Activated T-cell treated with anti-CD3 and anti-CD28 coated beads, Interleukin-2, amount 50 U/mL, for 72 hours (primary cell): ENCODE measurements at places on chromosomes 7 and 10. TPM values are rescaled to one million over a fixed set of nuclear protein-coding genes. Genes with fewer than 3 reads are reported as not detected.

Gene MYOF
- 32.3 TPM for total RNA-seq

Gene CYP3A7
- not detected for total RNA-seq

DNA sequence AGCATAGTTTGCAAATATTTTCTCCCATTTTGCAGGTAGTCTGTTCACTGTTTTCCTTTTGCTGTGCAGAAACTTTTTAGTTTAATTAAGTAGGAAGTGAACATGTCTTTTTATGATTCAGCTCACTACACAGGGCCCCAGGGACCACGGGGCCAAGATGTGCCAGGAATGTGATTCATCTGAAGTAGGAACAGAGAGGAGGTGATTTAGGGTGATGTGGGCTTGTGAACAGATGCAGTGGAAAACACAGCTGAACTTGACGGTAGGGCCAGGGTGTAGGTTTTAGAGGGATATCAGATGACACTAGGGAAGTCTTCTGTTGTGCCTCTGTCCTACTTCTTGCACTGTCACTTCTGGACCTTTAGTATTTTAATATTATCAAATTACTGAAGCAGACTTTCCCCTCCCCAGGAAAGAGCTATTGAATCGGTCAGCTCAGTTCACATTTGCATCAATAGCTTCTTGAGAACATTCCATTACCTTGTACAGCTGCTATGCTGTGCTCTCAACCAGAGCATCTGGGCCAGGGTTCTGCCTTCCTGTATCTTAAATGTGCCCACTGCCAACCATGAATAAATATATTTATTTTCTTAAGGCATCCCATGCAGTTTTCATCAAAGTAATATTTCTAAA is 96.9 kb downstream of the OSBPL3 start:
- DNase-seq = peak; percentile 46

- no peak for DNase-seq
Observed at GRCh38 chr7:158077934-158078910, 509.4 kb downstream of the PTPRN2 start.

- no peak for DNase-seq
Observed at GRCh38 chr10:106740071-106740470, 424.4 kb downstream of the SORCS1 start.

DNA sequence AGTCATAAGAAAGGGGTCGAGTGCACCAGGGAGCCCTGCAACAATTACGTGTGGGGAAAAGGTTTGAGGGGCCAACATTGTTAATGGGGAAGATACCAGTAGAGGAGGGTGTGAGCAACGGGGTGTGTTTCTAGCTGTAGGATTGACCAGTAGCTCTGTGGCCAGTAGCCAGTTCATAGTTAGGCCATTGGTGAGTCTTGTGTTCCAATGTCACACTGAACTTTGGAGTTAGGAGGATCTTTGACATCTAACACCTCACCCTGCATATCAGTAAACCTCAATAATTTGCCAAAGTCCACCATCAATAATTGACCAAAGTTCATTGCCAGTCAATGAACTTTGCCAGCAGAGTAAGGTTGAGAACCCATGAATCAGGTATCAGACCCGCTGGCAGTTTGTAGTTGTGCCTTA is 168.8 kb downstream of the CPED1 start:
- DNase-seq = no peak

DNA sequence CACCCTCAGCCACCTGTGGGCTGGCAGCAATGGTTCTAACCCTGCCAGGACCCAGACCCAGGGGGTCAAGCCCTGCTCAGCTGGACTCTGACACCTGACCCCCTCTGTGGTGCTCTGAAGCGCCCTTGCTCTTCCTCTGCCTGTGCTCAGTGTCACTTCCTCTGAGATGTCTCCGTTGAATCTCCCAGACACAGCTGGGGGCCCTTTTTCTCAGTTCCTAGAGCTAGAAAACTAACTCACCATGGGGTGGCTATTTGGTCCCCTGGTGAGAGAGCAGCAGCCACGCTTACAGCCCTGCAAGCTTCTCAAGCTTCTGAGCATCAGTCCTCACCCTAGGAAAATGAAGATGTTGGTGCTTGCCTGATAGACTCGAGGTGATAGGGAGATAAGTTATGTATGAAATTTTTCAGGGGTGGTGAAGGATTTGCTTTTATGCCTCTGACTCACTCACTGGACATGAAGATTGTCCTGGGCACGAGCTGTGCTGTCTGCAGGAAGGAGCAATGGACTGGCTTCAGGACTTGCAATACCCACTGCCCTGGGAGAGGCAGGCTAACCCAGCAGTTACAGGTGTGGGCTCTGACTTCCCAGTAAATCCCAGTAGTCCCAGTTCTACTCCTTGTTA is 29.6 kb downstream of the COL13A1 start:
- no peak for DNase-seq

DNA sequence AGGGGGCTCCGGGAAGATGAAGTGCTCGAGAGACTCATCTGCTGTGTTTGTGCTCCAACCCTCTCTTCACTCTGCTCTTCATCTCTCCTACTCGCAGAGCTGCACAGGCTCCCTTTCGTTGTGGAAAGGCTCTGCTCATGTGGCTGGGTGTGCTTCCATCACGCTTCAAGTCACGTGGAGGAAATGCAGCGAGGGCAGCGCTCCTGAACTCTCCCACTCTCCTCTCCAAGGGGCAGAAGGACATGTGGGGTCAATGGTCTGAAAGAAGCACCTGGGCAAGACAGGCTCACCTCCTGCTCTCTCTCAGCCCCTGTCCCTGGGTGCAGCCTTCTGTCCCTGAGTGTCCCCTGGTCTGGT is 72.6 kb downstream of the USP6NL start:
- no peak for DNase-seq

- peak; percentile 2 for DNase-seq
Observed at GRCh38 chr10:66931340-66931948, 5.6 kb downstream of the LRRTM3 start.

GRCh38 chr10:101337836-101338235 is 16.1 kb upstream of the BTRC start:
- DNase-seq = no peak

DNA sequence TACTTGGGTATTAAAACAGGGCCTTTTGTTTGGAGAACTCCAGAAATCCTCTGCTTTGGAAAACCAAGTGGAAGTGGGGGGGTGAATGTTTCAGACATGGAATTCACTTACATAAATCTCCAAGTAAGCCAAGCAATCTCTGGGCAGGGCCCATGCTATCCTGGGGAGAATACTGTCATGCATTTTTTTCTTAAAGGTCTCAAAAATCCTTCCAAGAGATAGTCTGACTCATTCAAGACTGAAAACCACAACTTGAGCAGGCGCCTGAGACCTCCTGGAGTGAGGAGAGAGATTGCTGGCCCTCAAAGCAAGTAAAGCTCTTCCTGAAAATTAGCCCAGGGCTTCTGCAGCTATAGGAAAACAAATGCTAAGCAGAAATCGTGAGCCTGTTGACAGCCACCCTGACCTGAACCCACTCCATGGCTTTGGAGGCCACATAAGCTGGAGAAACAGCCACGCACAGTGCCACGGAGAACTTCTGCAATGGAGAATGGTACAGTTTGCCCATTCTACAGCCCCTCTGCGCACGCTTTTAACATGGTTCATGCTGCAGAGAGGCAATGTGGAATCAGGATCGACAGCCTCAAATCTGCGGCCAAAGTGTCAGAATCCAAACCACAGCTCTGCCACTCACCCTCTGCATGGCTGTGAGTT is 203.1 kb upstream of the AUTS2 start:
- no peak for DNase-seq
